Fibroblast of skin of scalp (primary cell): ENCODE measurements at places on chromosomes 11 and 22.

DNA sequence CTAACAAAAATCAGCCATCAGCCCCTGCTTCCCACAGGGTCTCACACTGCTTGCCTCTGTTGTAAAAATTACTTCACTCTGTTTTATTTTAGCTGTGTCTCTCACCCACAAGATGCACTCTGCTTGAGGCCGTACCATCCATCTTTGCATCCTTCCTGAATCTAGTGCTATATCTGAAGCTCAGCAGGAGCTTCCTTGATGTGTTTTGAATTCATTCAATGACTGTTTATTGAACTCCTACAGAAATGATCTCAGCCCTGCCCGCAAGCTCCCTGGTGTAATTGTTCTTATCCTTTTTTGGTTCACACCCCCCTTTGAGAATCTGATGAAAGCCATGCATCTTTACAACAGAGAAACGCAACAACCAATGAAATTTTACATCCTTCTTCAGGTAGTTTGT lies 310.2 kb upstream of the ZC3H12C start:
- no peak for DNase-seq

DNA sequence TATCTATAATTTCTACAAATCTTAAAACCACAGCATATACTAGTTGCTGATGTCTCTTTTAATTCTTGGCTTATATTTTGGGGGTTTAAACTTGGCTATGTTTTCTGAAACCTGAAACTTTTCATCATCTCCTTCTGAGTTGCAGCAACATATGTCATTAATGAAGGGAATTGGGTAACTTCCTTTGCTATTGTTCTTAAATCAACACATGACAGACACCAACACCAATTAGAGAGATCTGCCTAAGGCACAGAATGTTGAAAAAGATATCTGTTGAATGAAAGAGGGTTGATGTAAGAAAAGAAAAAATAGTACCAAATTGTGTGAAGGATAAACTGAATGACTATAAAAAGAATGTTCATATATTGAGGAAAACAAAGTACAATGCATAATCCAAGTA lies 10.3 kb upstream of the GAS2 start:
- peak; percentile 14 for DNase-seq

GRCh38 chr11:14971865-14972580 lies at the start of gene CALCA:
Gene CALCA (minus strand): TSS chr11:14972351. CDS start chr11:14971192, 1,159 bp downstream.
- no peak for DNase-seq

DNA sequence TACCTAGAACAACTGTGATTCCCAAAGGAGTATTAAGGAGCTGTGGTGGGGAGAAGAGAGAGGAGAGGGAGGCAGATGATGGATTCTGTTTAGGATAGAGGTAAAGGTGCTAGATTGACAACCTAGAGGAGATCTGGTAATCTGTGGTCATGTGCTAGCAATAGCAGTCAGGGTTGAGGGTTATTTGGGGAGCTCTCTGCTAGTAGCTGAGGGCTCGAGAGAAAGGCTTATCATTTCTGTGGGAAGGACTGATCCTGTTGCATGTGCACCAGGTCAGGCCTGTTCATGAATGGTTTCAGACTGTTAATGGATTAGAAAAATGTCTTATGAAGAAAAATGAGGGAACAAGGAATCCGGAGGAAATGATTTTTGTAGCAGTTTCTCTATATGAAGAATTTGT lies 63.2 kb downstream of the MTMR3 start:
- DNase-seq: no peak

DNA sequence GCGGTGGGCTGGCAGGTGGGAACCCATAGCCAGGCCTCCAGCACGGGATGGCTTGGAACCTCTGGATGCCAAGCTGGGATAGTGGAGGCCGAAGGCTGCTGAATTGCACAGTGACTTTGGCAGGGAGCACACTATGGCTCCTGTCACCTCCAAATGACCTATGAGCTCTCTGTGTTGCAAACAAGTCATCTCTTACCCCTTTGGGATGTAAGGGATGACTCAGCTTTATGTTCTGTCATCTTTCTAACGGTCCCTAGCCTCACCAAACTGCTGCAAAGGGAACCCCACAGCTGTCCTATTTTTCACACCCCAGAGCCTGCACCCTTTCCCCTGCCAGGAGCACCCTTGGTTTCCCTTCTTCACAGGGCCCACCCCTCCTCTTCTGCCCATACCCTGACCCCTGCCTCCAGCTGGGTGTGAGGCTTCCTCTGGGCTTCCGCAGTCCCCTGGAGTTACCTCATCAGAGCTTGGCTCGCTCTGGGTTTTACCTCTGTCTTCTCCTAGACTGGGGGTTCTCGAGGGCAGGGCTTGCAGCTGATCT lies 2.7 kb upstream of the SCUBE1 start:
- DNase-seq: no peak

GRCh38 chr11:97430877-97431276 lies 1041.1 kb downstream of the JRKL start:
- no peak for DNase-seq

- DNase-seq: no peak
These were observed 192.2 kb downstream of the MIAT start for GRCh38 chr22:26849575-26849974.
